Naive thymus-derived CD4-positive, alpha-beta T cell (primary cell): ENCODE measurements at places on chromosomes 7 and 10. TPM values are rescaled to one million over a fixed set of nuclear protein-coding genes. Genes with fewer than 3 reads are reported as not detected.

Gene FAM24B
- polyA plus RNA-seq, result 5.0 TPM

Gene GDF10
- polyA plus RNA-seq, result 0.82 TPM

Gene CTNNA3
- polyA plus RNA-seq, result 0.59 TPM

Gene CDH23
- 1.1 TPM for polyA plus RNA-seq

Gene EPHA1
- polyA plus RNA-seq, result 41.4 TPM

Gene GRID2IP
- polyA plus RNA-seq, result not detected

Gene XRCC2
- 0.41 TPM for polyA plus RNA-seq
